Neural crest cell (in vitro differentiated cells): ENCODE measurements at places on chromosomes 12 and 14.

DNA sequence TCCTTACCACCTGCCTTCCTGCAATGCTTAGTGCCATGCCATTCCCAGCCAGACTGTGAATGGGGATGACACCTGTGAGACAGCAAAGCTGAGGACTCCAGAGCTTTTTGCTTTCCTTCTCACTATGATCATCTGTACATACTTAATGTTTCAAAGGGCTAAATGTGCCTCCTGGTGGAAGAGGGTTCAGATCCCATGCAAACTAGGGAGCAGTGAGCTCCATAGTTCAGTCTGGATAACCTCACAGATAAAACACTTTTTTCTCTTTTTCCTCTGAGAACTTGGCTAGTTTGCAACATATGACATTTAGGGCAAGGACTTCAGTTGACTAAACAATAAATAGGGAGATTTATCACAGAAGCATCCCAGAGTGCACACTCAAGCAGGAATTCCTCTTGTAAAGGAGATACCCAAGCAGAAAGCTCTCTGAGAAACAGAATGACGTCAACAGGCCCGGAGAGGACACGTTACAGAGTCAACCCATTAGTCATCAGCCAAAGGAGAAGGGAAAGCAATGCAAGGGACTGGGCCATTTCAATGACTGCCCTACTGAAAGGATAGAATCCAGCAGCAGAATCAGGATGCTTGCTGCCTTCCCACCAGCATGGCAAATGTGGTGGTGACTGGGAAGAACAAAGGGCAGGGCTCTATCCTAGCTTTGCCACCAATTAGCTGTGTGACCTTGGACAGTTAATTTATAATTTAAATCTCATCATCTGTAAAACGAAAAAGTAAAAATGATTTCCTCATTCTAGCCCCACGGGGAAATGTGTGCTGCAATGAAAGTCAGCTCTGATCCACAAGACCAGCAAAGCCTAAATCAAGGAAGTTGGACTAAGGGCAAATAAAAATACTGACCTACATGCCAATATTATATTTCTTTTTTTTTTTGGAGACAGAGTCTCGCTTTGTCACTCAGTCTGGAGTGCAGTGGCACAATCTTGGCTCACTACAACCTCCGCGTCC lies 80.8 kb upstream of the ACTN1 start:
- DNase-seq, result no peak

- no peak for DNase-seq
These were observed 132.2 kb upstream of the HIF1A start for GRCh38 chr14:61563162-61563511.

DNA sequence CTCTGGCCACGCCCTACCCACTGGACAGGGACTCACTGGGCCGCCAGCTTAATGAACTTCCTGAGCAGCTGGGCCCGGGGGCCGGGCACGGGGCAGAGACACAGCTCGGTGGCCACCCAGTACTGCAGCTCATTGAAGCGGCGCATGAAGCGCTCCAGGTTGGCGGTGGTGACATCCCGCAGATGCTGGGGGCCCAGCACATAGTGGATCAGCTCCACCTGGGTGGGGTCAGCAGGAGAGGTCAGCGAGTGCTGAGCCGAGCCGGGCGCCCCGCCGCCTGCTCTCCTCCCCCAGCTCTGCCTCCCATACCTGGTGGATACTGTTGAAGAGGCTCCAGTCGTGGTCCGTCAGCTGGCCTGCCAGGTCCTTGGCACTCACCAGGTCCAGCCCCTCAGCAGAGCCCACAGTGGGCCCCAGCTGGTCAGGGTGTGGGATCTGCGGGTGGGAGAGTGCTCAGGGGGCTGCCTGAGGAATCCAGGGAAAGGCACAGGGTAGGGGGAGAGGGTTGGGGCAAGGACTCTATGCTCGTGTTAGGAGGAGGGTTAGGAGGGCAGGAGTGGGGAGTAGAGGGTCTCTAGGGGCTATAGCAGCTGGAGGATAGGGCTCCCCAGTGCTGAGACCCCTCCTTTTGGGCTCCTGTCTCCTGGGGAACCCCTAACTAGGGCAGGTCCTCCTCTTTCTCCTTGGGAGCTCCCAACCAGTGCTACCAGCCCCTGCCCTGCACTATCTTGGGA lies 15.5 kb upstream of the ENDOU start:
- DNase-seq, result no peak

DNA sequence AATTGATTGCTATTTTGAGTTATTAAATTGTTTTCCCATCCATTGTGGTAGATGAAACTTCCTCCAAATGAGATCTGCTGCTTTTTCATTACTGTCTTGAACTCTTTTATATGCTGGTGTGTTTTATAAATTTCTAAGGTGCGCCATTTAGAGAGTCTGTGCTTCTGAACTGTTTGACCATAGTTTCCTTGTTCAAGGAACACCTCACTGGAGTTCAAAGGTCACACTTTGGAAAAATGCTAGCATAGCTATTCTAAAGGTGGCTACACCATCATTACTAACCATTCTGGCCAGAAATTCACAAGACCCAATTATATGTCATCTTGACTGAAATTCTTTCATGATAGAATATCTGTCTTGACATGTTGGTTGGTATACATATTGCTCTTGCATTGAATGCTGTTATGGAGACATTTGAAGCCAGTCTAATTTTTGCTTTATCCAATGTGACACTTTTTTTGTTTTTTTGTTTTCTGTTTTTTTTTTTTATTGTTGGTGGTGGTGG lies 269.5 kb downstream of the PAWR start:
- DNase-seq, result no peak

DNA sequence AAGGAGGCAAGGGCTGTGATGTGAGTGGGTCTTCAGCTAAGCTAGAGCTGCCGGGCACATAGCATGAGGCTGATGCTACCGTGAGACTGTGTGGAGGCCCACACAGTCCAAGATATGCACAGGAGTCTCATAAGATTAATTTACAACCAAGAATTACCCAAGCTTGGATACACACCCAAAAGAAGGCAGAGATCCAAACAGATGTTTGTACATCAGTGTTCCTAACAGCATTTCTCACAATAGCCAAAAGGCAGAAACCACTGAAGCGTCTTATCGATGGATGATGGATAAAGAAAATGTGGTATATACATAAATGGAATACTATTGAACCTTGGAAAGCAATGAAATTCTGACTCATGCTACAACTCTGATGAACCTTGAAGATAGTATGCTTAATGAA lies 40.8 kb upstream of the RIC8B start:
- DNase-seq, result no peak

DNA sequence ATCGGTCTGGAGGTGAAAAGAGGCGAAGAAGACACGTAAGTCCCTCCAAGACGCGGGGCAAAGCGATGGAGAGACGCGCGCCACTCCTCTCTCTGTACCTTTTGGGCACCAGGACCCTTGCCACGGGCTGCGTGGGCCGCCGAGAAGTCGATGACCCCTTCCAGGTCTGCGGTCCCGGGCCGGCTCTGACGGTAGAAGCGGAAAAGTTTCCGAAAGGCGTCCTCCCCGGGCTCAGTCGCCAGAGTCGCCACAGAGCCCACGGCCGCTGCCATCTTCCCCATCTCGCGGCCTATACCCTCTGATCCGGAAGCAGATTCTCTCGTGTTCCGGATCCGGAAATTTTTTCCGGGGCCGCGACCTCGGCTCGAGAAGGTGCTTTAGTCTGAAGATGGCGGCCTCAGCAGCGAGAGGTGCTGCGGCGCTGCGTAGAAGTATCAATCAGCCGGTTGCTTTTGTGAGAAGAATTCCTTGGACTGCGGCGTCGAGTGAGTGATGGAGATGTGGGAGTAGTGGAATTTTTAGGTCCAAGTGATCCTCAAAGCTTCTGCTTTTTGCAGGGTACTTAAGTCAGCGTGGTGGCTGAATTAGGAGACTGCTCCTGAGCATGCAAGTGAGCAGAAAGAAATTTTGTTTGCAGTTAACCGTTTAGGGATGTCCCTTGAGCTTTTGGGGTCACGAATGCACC lies at the start of the genes ALKBH1 and SLIRP:
ALKBH1 (minus strand) TSS at position 300 of the 685 bp plus-strand sequence; CDS start at position 281, 19 bp downstream.
SLIRP (plus strand) TSS at position 380 of the 685 bp plus-strand sequence; CDS start at position 389, 9 bp downstream.
- DNase-seq, result peak; percentile 78

DNA sequence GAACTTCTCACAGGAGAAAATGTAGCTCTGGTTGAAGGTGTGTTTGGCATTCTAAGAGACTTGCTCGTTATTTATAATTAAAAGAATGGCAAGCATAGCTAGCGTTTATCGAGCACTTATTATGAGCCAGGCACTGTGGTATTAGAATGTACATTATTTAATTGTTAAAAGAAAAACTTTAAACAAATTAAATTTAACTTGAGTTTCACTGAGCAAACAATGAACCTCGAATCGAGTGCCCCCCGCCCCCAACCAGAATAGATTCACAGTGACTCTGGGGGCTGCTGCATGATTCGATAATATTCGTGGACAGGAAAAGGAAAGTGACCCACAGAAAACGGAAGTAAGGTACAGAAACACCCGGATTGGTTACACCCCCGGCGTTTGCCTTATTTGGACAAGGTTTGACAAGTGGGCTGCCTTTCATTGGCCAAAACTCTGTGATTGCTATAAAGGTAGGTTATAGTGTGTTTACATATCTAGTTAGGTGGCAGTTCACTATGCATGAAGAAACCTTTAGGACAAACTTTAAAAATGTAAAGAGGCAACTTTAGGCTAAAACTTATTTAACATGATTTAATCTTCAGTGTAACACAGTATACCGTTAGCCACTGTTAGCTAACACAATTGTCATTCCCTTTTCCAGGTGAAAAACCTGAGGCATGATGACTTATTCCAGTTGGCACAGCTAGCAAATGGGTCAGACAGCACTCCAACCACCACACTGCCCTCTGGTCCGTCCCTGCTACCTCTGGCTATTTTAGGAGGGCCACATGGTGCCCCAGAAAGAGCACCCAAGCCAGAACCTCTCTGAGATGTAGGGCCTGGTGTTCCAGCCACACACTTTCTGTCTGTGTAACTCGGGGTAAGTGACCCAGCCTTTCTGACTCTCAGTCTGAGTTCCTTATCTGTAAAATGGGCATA lies 7.1 kb downstream of the SCNN1A start:
- DNase-seq, result no peak

DNA sequence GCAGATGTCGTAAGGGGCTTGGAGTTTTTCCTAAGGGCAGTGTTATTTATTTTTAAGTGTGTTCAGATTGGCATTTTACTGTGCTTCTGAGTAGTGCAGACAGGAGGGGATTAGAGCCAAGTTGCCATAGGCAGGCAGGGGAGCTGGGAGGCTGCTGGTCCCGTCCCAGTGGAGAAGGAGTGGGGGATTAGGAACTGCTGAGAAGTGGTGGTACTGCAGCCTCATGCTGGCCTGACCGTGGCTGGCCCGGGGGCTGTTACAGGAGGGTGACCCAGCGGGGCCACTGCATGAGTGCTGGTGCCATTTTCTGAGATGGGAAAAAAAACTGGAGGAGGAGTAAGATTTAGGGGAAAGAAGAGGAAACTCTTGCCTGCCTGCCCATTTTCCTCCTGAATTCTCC lies 52.3 kb upstream of the DLK1 start:
- DNase-seq, result no peak

GRCh38 chr12:123667771-123668170 lies 3.1 kb upstream of the TCTN2 start:
- no peak for DNase-seq
